Stimulated activated CD4-positive, alpha-beta T cell treated with anti-CD3 and anti-CD28 coated beads, TNF-alpha, amount 100 ng/mL, for 48 hours (primary cell): ENCODE measurements at places on chromosomes 13 and 19.

- no peak for DNase-seq
Observed at GRCh38 chr19:20313894-20314293, 146.9 kb downstream of the ZNF486 start.

- DNase-seq, result no peak
Observed at GRCh38 chr19:23718802-23719201, 31.8 kb upstream of the ZNF675 start.

- DNase-seq, result no peak
Observed at GRCh38 chr19:31589109-31589508, 239.9 kb upstream of the TSHZ3 start.

DNA sequence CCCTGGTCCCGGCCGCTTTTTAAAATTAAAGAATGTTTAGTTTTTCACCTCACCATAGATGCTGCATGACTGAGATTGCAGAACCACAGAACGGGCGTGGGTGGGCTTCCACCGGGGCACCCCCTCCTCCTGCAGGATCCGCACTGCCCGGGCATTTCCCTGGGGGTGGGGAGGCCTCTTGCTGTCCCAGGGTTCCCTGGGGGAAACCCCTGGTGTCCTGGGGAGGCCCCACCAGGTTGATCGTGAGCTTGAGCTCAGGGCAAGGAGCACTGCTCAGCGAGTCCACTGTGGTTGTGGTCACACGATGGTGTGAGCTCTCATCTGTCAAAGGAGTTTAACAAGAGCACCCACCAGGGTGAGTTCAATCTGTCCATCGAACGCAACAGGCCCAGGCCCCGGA lies 11.4 kb upstream of the TCF3 start:
- DNase-seq, result no peak

- DNase-seq, result no peak
Observed at GRCh38 chr19:48186015-48186414, 15.5 kb downstream of the ZSWIM9 start.

DNA sequence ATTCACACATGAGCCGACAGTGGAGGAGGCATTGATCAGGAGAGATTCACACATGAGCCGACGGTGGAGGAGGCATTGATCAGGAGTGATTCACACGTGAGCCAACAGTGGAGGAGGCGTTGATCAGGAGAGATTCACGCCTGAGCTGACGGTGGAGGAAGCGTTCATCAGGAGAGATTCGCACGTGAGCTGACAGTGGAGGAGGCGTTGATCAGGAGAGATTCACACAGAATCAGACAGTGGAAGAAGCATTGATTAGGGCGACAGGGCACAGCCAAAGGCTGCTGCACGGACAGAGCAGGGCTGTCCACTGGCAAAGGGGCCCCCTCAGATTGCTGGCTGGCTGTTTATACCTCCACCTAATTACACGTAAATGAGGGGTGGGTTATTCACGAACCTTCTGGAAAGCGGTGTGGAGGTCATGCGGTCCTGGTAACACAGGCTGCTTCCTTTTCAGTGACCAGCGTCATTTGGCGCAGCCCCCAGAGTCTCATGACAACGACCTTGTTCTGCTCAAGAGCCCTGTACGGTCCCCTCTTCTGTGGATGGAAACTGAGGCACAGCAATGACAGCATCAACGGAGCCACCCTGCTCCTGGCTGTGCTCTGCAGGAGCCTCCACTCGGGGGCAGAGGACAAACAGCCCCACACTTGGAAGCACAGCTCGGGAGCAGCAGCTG lies 50.6 kb upstream of the GAS6 start:
- DNase-seq, result no peak

DNA sequence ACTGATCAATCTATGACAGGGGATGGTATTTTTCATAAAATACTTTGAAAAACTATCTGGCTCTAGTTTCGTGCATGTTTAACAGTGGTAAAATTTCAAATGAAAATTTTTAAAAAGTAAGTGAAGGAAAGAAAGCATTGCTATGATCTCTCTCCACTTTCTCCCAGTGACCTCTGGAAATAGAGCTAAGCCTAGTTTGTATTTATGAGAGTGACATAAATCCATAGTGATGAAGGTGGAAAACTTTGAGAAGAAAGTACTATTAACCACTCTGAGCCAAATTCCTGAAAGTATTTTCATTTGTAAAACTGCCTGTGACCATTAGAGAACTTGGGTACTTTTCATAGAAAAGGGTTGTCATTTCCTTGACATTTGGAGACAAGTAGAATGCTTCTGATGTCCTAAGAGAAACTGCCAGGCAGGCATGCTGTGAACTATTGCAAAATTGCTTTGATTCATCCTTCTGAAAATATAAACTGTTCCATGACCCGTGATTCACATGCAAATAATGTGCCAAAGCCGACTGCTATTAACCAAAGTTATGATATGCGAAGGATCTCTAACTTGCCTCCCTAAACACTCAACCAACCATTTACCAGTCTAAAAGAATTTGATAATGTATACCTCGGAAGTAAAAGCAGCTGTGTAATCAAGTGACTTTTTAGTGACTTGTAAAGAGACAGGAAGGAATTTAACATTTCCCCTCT lies 133.2 kb downstream of the VWA8 start:
- no peak for DNase-seq

GRCh38 chr19:34363094-34363493 lies 1.9 kb upstream of the GPI start:
- no peak for DNase-seq

GRCh38 chr19:16914421-16914820 lies 25.6 kb downstream of the F2RL3 start:
- no peak for DNase-seq

GRCh38 chr13:44331912-44332851 lies 41.4 kb upstream of the SERP2 start:
- no peak for DNase-seq
